Karpas-422 (cell line): ENCODE measurements at places on chromosomes 16 and 17. TPM values are rescaled to one million over a fixed set of nuclear protein-coding genes. Genes with fewer than 3 reads are reported as not detected.

ATPAF2 gene
- 38.8 and 49.7 TPM in 2 replicates for total RNA-seq

ITGAL gene
- 0.07 and 0.51 TPM in 2 replicates for total RNA-seq

DNA sequence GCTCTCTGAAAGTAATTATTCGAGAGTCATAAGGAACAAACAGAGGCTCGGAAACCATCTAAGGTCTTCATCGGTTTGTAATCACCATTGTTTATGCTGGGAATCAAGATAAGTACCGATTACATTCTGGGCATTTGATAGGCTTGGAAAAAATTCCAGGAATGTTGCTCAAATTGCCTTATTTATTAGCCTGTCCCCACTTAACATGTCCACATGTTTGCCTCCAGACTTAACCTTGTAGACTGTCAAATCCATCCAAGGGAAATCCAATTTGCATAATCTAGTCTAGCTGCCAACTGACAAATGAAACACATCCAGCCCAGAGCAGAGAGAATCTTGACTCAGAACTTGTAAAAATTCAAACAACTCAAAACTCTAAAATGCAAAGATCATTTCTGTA is 51.3 kb upstream of the TMC5 start:
- no peak overlapping the region for H3K27ac ChIP-seq
- no peaks in the 10 kb centered on the region for H3K4me1 ChIP-seq
- no peaks in the 10 kb centered on the region for H3K27me3 ChIP-seq
- DNase-seq = no peak
- no peaks in the 10 kb centered on the region for H3K36me3 ChIP-seq

DNA sequence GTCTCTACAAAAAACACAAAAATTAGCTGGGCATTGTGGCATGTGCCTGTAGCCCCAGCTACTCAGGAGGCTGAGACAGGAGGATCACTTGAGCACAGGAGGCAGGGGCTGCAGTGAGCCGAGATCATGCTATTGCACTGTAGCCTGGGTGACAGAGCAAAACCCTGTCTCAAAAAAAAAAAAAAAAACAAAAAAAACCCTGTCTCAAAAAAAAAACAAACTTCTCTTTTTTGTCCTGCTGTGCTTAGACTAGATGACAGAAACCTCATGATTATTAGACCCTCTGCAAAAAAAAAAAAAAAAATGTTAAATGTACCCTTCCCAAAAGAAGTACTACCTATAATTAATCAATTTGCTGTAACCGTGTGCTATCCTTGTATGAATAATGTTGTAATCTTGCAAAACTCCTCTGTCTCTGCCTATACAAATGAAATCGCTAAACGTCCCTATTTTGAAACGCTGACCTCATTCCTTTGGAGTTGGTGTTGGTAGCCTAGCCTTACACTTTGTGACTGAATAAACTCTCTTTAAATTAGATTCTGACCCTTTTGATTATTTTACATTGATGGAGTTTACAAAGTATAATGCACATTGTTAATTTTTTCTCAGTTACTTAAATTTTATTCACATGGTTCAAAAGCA is 13.6 kb upstream of the DHRS7B start:
- no peaks in the 10 kb centered on the region for H3K36me3 ChIP-seq
- H3K4me3 ChIP-seq = no peak overlapping the region
- no peaks in the 10 kb centered on the region for H3K27me3 ChIP-seq
- 0 out of 2 replicates have a peak, but pooled peaks cover 4% of the 10 kb centered on the region for H3K4me1 ChIP-seq
- DNase-seq = no peak

GRCh38 chr16:48295488-48296281 is 48.3 kb upstream of the ABCC11 start:
- no peak overlapping the region for H3K4me3 ChIP-seq
- DNase-seq = no peak
- peaks cover 28% of the 10 kb centered on the region for H3K36me3 ChIP-seq
- no peak overlapping the region for H3K27ac ChIP-seq

GRCh38 chr17:75783069-75783783 is 1.4 kb upstream of the UNK start:
- H3K4me1 ChIP-seq = peaks cover 62% of the 10 kb centered on the region
- H3K4me3 ChIP-seq = peak overlapping the region; percentile 85
- no peaks in the 10 kb centered on the region for H3K27me3 ChIP-seq
- H3K27ac ChIP-seq = peak overlapping the region; percentile 95
